Activated T-cell treated with anti-CD3 and anti-CD28 coated beads, Interleukin-2, amount 50 U/mL, for 72 hours (primary cell): ENCODE measurements at places on chromosomes 5 and 9. TPM values are rescaled to one million over a fixed set of nuclear protein-coding genes. Genes with fewer than 3 reads are reported as not detected.

The FOXD4L5 gene
- total RNA-seq: 0.26 TPM

The SARDH gene
- total RNA-seq: 4.7 TPM

The ARL10 gene
- 14.0 TPM for total RNA-seq

The PAXX gene
- total RNA-seq: 56.9 TPM

The SLC45A2 gene
- not detected for total RNA-seq

The SEMA4D gene
- total RNA-seq: 198 TPM

The ITK gene
- total RNA-seq: 314 TPM

The RIOK2 gene
- total RNA-seq: 38.0 TPM

The ENHO gene
- not detected for total RNA-seq

The HRH2 gene
- total RNA-seq: 18.4 TPM

The FAM163B gene
- total RNA-seq: not detected
